Cerebellar cortex (tissue), 1 donor: ENCODE measurements at places on chromosomes 5 and 9.

DNA sequence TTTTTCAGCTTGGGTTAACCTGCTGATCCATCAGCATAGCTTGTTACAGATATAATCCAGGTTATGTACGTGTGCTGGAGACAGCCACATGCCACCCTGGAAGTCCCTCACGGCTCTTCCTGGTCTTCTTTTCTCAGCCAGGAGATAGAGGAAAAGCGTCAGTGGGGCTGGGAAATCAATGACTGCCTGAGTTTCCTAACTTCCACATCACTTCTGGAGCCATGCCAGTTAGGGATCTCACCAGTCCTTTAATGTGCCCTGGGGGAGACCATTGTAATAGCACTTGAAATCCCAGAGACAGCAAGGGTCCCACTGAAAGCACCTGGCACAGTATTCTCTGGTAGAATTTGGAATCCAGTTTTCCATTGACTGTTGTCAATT is 29.2 kb downstream of the ANXA2R start:
- no peak for DNase-seq

DNA sequence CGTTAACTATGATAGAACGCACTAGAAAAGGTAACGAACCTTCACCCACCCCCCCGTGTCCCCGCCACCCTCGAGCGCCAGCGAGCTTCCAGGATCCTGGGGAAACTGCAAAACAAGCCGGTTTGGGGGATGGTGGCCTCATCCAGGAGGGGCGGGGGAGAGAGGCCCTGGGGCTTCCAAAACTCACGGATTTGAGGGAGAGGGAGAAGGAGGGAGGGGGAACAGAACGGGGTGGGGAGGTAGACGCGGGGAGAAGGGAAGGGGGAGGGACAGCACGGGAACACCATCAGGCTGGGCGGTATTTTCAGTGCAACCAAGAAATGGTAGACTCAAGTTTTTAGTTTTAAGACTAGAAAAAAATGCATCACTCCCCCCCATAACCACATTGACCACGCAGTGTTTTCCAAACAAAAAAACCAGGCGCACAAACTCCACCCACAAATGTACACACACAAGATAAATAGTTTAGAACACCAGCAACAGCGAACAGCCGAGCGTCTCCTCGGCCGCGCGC is 1.4 kb downstream of the NRARP start:
- DNase-seq = no peak

- peak; percentile 73 for DNase-seq
Measured at GRCh38 chr9:111599092-111599954, at the start of gene PTGR1. TSS of gene PTGR1 (minus strand) at chr9:111599647. CDS start at chr9:111597422, 2,225 bp downstream.

GRCh38 chr9:132006677-132007370 is 72.8 kb downstream of the MED27 start:
- no peak for DNase-seq

- DNase-seq = peak; percentile 36
Measured at GRCh38 chr9:27572061-27572460, 1.2 kb downstream of the C9orf72 start.

GRCh38 chr5:92908952-92909601 is 671.9 kb downstream of the NR2F1-AS1 start:
- DNase-seq = no peak

DNA sequence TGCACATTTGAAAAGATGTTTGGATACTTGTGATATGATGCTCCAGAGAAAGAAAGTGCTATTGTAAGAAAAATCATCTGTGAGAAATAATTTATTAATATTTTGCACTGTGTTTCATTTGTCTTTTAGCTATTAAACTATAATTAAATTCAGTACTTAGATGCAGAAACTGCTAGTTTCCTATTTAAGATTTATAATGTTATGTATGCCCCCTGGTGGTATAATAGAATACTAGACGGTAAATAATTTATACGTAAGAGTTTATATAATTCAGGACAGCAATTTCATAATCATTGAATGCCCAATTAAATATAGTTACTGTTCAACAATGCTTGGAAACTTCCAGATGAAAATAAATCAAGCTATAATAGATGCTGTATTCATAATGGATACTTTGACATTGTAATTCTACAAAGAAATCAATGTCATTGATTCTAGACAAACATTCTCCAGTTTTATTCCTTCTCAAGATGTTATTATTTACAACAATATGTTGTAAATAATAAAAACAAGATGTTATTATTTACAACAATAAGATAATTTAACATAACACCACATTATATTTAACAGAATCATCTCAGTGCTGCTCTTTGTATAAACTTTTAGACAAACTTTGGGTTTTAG is 101.0 kb downstream of the TMEM232 start:
- DNase-seq = peak; percentile 10

GRCh38 chr5:773517-774264 is 10.8 kb downstream of the ZDHHC11B start:
- no peak for DNase-seq

DNA sequence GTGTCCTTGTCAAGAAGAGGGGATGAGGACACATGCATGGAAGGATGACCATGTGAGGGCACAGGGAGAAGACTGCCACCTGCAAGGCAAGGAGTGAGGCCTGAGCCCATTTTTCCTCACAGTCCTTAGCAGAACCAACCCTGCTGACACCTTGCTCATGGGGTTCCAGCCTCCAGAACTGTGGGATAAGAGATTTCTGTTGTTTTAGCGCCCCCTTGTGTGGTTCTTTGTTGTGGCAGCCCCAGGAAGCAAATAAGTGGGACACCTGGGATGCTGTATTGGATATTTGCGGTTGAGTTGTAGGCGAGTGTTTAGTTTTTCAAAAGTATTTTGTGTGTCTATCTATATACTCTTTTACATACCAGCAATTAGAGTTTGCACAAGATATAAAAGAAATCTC is 206.4 kb downstream of the NXNL2 start:
- DNase-seq = peak; percentile 18

DNA sequence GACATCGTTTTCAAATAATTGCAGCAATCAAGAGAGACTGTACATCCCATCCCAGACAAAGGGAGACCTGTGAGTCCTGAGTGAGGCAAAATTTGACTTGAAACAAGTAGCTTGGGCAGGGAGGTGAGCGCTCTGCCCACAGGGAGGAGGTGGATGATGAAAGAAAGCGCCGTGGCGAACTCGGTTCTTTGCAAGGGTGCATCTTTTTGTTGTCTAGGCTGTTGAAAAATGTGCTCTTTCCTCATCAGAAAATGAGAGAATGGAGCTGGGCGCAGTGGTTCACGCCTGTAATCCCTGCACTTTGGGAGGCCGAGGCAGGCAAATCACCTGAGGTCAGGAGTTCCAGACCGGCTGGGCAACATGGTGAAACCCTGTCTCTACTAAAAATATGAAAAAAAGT is 150.5 kb downstream of the GAPVD1 start:
- no peak for DNase-seq

- peak; percentile 25 for DNase-seq
Measured at GRCh38 chr9:97571664-97572063, 61.5 kb downstream of the TSTD2 start.

- DNase-seq = no peak
Measured at GRCh38 chr9:70580606-70581195, 166.2 kb upstream of the KLF9 start.

- peak; percentile 90 for DNase-seq
Measured at GRCh38 chr5:111411301-111411700, 101.0 kb downstream of the STARD4 start.

DNA sequence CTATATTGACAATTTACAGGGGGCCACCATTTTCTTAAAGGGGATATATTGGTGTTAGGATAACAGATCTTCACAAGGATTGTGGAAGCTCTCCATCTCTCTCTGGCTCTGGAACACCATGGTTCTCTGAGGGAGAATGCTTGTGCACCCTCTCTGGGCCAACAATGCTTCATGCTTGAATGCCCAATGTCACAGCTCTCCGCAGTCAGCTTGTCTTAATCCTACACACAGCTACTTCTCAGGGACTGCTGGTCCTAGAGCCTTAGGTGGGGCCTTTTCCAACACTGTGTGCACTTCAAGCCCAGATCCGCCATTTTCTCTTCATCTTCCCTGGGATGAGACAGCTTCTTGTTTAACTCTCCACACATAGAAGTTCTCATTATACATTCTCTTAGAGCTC is 6.9 kb upstream of the PDLIM4 start:
- peak; percentile 56 for DNase-seq

DNA sequence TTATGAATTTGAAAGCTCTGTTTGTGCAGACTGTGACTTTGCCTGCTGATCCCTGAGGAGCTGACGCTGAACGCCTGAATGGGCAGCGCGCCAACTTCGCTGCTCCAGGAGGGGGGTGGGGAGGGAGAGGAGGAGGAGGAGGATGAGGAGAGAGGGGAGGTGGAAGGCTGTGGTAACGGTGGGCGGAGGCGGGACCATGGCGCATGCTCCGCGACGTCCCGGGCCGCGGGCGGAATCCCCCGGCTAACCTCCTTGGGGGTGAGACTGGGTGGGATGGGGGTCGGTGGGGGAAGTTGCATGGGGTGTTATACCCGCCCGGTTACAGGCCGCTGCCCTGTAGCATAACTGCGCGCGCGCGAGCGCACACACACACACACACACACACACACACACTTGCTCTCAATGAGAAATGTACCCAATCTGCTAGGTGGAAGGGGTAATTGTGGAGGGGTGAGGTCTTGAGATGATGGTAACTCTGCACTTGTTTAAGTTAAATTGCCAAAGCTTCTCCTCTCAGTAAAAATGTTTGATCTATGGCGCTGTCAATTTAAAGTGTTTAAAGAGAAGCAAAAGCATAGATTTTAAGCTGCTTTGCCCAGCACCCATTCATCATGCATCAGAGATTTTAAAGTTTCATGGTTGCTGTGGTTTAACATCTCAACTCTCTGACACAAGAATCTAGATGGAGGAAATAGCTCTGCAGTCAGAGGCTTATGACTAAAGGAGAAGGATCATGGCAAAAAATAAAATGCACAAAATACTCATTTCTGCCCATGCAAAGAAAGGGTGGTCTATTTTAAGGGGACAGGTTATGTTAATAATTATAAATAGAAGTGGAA is 76.6 kb upstream of the TBCA start:
- peak; percentile 70 for DNase-seq

DNA sequence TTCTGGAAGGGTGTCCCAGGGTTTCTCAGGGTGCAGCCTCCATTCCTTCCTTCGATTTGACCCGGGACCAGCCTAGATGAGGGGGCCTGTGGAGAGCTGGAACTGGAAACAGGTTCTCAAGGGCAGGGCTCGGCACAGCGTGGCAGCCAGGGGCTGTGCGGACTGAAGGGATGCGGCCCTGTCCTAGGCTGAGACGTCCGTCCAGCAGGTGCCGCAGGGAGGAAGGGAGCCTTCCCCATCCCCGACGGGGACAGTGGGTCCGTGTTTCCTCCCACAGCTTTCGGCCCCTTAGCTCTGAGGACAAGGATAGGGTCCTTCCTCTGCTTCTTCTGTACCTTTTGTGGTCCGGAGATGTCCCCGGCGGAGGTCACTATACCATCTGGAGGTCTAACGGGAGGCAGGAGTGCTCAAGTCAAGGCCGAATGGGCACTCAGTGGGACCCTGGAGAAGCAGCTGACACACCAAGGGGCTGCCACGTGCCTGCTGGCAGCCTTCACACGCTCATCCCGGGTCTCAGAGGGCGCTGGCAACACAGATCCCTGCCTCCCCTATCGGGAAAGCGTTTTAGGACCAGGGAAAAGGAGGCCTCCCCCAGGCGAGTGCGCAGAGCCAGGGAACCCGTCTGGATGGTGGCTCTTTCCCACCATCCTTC is 49.9 kb downstream of the USP20 start:
- peak; percentile 55 for DNase-seq

GRCh38 chr5:53191548-53192165 is 82.1 kb upstream of the MOCS2 start:
- no peak for DNase-seq

DNA sequence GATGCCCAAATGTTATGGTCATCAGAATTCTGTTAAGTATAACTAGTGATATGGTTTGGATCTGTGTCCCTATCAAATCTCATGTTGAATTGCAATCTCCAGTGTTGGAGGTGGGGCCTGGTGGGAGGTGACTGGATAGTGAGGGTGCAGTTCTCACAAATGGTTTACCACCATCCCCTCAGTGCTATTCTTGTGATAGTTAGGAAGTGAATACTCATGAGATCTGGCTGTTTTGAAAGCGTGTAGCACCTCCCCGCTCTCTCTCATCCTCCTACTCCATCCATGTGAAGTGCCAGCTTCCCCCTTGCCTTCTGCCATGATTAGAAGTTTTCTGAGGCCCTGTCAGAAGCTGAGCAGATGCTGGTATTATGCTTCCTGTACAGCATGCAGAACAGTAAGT is 359.5 kb downstream of the TMEM167A start:
- DNase-seq = no peak

DNA sequence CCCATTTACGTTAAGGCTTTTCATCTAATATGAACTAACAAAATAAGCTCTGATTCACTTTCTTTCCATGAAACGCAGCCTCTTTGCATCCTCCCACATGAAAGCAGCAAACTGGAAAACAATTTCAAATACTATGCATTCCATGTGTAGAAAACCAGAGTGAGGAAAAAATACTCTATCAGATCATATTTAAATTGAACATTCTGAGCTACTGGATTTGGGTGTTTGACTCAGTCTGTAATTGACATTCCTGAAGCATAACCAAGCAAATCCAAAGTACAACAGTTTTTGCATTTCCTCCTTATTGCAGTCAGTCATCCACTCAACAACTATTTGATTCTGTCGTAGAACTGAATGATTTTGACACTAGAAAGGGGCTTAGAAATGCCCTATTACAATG is 399.1 kb upstream of the NMUR2 start:
- DNase-seq = no peak

GRCh38 chr9:77997611-77998284 is 33.9 kb downstream of the GNAQ start:
- no peak for DNase-seq
